ENCODE measurements at places on chromosomes 5 and 9.
A peak's percentile ranks its signal among the peaks of the same experiment; 100 is the strongest.

- peak; percentile 40 for DNase-seq
Measured at GRCh38 chr5:157471709-157472108, 11.7 kb downstream of the NIPAL4 start.

GRCh38 chr5:118614731-118615456, 373.5 kb downstream of the DTWD2 start:
- DNase-seq = peak; percentile 21

- no peak for DNase-seq
Measured at GRCh38 chr5:76406673-76407072, 3.6 kb downstream of the IQGAP2 start.

DNA sequence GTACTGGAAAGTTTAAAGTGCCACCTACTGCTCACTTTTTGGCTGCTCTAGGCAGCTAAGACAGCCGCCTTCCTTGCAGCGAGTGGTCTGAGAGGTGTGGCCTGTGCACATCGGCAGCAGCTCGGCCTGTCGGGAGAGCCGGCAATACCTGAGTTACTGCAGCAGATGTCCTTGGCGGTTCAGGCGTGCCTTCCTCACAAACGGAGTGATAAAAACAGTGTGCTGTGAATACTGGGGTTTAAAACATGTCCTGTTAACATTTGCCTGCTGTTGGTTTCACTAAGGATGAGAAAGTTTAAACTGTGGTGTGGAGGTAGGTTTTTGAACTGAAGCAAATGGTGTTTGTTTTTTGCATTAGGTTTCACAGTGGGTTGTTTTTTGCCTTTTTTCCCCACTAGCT, 12.9 kb downstream of the TRAF2 start:
- no peak for DNase-seq

- no peak for DNase-seq
Measured at GRCh38 chr5:120151181-120151580, 312.9 kb upstream of the PRR16 start.
